NAMALWA (cell line): ENCODE measurements at places on chromosomes 5 and 9.

DNA sequence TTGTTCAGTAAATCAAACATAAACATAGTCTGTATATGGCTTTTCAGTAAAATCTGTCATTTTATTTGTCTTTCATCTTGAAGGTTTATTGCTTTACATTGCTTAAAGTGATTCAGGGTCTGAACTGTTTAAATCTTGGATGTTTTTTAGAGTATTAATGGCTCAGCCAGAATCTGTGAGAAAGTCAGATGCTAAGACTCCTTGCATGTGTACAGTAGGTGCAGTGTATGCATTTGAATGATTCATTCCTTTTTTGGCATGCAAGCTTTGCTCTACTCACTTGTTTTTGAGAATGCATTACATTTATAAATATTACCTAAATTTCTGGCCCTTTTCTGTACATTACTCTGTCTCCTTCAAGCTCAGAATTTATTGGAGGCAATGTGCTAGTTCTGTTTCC is 271.0 kb upstream of the RIOK2 start:
- no peak for DNase-seq

GRCh38 chr5:14254686-14255085 is 111.5 kb downstream of the TRIO start:
- no peak for DNase-seq

DNA sequence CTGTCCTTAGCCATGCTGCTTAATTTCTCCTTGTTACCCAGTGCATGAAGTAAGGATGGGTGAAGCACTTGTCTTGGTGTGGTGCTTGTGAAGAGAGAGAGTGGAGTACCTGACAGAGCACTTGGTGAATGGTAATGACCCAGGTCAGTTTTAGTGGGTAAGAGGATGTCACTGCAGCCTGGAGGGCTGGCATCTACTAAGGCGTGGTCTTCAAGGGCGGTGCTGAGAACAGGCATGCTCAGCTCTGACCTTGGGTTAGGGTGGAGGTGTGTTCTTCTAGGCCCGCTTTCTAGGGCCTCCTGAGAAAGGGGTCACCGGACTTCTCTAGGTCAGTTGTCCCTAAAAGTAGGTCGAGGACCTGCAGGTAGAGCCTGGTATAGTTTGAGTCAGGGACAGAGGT is 25.7 kb downstream of the SH3GL2 start:
- DNase-seq = no peak

- DNase-seq = no peak
These were observed 54.7 kb downstream of the TNC start for GRCh38 chr9:115063058-115063845.

DNA sequence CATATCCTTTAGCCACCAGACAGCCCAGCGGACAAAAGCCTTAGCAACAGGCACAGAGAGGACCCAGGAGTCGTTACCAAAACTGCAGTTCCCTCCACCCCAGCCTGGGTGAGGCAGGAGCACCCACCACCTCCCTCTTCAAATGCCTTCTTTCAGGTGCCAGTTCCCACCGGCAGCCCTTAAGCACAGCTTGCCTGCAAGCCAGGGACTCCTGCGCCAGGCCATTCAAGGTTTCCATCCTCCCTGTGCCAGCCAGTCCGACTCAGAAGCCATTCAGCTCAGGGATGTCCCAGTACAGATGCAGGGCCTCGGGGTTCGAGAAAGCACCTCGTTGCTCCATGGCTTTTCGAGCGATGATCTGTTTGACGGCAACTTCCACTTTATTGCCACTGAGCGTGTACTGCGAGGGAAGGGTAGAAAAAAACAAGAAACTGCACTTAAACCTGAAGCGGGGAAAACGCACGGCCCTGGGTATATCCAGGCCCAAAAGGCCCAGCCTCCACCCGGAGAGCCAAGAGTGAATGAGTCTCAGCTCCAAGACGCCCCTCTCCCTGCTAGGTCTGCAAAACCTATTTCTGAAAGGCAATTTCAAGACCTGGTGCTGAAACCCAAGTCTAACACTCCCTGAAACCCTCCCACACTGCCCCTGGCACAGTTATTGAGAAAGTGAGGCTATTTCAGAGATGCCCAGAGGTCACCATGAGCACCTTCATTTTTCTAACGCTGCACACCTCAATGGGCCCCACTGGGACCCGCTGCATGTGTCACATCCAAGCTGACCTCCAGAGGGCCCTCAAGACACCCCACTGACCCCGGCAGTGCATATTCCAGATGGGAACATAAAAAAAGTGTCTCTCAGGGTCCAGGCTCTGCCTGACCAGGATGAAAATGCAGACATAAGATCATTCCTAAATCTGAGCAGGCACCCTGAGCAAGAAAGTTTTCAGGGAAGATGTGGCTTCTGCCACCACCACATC is 36.8 kb upstream of the ZNF354A start:
- no peak for DNase-seq

DNA sequence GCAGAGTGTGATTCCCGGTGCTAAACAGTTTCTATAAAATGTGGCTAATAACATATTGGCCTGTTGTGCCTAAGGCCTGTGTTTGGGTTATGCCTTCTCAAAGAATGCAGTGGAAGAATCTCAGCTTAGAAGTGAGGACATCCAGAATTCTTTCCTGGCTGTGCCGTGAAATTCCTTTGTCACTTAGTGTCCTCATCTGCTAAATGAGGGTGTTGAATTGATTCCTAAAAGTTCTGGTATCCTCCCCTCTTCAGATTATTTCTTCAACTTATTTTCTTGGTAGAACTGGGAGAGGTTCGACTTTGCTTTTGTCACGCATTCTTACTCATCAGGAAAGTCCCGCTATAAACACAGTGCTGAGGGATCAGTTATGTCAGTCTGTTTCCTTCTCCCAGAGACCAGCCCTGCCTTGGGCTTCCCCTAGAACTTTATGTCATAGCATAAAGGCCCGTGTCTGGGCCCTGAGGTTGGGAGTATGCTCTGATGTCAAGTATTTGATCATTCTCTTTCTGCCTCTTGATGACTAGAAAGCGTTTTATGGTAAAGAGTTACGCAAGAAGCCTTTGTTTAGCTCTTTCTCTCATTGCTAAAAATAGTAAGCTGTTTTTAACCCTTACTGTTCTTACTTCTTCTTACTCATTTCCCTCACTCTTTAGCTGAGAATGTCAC is 29.5 kb downstream of the MTAP start:
- DNase-seq = peak; percentile 19

GRCh38 chr9:5976674-5977397 is 38.6 kb downstream of the RANBP6 start:
- DNase-seq = no peak

DNA sequence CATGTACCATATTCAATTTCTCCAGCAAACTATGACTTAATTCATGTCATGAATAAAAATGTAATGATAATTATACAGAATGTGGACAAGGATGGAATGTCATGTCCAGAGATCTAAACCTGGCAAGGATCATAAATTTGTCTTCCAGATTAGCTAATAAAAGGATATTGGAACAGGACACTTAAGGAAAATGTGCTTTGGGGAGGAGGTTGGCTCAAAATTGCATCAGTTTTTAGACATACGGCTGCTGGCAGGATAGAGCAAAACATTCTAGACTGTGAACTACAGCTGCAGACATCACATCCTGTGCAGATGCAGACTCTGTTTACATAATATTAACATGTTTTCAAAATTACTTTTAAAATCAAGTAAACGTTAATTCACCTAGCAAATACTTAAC is 248.4 kb downstream of the TLR4 start:
- no peak for DNase-seq

DNA sequence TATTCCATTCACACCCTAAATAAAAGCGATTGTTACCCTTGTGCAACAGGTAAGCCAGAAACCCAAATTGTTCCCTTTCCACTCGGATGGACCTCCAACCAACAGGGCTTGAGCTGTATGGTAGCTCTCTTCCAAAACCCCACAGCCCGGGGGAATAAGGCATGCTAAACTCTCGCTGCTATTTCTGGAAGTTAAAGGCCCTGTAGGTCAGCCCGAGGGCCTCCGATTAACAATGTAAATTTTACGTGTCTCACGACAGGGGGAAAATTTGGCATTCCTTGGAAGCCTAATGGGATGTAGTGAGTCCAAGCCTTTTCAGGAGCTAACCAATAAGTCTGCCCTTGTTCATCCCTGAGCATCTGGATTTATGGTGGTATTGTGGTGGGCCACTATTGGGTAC is 26.0 kb downstream of the CNOT8 start:
- DNase-seq = no peak

- peak; percentile 88 for DNase-seq
These were observed 162.0 kb downstream of the C9orf50 start for GRCh38 chr9:129458663-129459546.

DNA sequence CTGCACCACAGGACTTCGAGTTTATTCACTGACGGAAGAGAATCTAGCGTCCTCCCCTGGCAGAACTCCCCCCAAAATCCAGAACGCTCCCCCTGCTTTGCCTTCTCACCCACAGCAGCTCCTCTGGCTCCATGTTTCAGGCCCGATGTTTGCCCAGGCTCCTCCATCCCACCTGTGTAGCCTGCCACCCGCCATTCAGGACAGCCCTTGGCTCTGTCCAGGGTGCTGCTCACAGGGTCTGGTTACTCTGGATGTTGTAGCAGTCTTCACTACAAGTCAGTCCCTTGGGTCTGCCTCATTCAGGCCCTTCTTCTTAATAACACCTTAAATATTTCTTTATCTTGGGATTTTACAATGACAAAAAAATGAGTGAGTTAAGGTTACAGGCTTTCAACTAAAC is 41.3 kb upstream of the SV2C start:
- DNase-seq = no peak

DNA sequence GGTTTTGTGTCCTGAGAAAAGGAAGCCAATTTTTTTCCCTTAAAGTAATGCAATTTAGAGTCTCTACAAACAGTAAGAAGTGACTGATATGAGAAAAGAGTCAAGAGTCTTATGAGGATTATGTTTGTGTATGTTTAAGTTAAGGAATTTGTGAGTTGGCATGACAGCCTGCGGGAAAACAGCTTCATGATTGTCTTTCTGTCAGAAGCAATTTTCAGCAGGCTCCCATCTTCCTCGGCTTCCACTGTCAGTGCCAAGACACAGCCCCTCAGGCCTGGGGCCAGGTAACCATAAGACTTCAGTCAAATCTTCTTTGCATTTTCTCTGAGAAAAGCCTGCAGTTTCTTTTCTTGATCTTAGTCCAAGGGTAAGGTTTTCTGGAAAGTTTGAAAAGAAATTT is 17.0 kb upstream of the SELENOP start:
- DNase-seq = no peak

DNA sequence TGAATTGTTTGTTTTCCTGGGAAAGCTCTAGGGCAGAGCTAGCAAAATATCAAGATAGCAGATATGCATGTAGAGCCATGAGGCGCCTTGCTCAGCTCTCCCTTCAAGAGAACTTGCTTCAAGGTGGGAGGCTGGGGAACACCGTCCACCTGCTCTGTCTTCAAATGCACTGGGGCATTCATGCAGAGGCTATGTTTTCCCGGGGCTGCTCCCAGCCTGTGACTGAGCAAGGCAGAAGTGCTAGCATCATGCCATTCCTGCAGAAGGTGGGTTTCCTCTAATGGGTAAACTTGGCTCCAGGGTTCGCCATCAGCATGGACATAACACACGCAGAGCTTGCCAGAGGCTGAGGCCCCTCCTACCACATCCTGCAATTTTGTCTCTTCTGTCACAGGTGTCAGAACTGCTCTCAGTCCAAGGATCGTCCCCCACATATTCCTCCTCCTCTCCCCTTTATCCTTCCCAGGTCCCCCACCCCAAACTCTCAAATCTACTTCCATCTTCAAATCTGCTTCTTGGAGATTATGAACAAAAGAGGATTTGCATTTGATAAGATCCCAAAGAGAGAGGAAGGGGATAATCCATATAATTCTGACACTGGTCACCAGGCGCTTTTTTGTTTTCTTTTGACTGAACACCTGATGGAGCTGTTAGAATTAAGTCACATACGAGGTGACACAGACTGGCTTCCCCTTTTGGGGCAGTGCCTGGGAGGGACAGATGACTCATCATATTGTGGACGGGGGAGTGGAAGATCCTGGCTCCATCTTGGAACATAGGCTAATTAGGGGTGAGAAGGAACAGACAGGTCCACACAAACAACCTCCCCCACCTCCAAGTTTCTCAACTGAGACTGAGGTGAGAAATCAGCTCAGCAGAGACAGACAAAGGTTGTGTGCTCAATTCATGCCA is 85.0 kb upstream of the TAF11L2 start:
- peak; percentile 14 for DNase-seq

GRCh38 chr5:180115326-180116076 is 43.9 kb upstream of the RNF130 start:
- DNase-seq = no peak

DNA sequence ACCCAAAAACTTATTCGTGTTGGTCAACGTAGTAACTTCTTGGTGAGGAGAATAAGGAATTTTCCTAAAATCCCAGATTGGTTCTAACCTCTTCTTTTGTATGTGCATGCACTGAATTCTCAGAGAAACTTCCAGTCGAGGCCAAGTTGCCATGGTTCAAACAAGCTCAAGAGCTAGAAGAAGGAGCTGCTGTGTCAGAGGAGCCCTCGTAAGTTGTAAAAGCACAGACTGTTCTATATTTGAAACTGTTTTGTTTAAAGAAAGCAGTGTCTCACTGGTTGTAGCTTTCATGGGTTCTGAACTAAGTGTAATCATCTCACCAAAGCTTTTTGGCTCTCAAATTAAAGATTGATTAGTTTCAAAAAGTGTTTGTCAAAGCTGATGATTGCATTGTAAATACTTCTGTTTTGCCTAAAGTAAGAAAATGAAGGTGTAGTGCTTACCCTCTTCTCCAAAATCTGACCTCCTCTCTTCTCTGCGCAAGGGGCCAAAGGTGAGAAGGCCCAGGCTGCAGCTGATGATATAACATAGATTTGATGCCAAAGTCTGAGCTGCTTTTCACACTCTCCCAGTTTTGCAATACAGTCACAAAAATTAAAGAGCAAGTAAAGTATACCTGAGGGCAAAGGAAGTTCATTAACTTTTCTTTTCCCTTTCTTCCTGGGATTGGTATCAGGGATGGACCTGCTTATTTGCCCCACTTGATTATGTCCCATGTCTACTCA is 210.8 kb downstream of the ADAMTSL1 start:
- no peak for DNase-seq

- DNase-seq = no peak
These were observed 416.3 kb downstream of the NR2F1-AS1 start for GRCh38 chr5:93164690-93165089.

- DNase-seq = no peak
These were observed 50.7 kb downstream of the CNTLN start for GRCh38 chr9:17185481-17186029.

- DNase-seq = no peak
These were observed 134.4 kb upstream of the RAI14 start for GRCh38 chr5:34521628-34522290.

- DNase-seq = peak; percentile 45
These were observed 48.9 kb upstream of the SPIN1 start for GRCh38 chr9:88339317-88339716.

DNA sequence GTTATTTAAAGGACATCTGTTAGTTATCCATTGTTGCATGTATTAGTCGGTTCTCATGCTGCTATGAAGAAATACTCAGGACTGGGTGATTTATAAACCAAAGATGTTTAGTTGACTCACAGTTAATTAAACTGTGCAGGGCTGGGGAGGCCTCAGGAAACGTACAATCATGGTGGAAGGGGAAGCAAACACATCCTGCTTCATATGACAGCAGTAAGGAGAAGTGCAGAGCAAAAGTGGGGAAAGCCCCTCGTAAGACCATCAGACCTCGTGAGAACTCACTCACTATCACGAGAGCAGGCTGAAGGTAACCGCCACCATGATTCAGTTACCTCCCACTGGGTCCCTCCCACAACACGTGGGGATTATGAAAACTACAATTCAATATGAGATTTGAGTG is 2064.1 kb downstream of the MAT2B start:
- DNase-seq = no peak
